ENCODE measurements at places on chromosomes 12 and 14.

- no peak for DNase-seq
These were observed 136.5 kb upstream of the MYL2 start for GRCh38 chr12:111056618-111057521.

- DNase-seq: no peak
These were observed 9.3 kb upstream of the ESR2 start for GRCh38 chr14:64303471-64303917.

GRCh38 chr14:26137161-26137560 lies 460.7 kb downstream of the NOVA1 start:
- DNase-seq: no peak

DNA sequence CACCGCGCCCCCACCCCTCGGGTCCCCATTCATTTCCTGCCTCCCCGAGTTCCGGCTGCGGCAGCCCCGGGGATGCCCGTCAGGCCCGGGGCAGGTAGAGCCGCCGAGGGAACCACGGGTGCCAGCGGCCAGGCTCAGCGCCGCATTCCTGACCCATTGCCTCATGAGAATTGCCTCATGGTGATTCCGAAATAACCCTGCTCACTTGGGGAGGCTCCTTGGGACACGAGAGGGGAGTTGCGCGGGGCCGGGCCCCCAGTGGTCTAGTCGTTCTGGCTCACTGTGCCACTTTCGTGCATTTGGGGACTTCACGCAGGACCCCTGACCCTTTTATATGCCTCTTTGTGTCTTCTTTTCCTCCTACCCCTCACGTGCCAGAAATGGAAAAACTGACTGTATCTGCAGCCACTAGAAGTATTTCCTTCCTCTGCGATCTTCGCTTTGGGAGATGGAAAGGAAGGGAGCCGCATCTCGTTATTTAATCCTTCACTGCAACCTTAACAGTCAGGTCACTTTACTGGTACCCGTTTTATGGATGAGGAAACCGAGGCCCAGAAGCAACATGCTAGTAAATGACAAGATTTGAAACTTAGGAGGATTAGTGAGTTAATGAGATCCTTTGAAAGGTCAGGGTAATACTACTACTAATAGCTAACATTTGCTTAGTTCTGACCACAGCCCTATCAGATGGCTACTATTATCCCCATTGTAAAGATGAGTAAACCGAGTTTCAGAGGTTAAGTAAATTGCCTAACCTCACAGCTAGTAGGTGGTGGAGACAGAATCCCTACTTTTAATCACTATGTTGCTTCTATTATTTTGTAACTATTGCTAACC lies 768 bp downstream of the PTPN11 start:
- no peak for DNase-seq

- no peak for DNase-seq
These were observed 5.1 kb downstream of the TRMT61A start for GRCh38 chr14:103533999-103534575.
